NB4 (cell line): ENCODE measurements at places on chromosomes 4 and X.

- DNase-seq = no peak
Observed at GRCh38 chr4:40190019-40190418, 6.8 kb upstream of the RHOH start.

GRCh38 chr4:128449251-128449650 is 161.6 kb upstream of the PGRMC2 start:
- DNase-seq = no peak

DNA sequence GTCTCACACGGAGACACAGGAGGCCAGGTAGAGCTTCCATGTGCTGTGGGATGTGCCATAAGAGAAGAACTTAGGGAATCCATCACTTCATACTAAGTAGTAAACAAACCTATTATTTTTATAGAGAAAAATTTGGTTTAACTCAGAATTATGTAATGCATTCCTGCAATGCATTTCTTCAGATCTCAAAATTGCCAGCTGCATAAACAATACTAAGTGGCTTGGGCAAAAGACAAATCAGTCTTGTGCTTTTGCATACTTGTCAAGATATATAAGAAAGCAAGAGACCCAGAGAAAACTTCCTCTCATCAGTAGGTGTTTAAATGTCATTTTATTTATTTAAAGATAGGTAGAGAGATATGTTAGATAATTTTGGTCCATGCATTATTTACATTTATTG is 382.1 kb upstream of the CTSO start:
- DNase-seq = no peak

DNA sequence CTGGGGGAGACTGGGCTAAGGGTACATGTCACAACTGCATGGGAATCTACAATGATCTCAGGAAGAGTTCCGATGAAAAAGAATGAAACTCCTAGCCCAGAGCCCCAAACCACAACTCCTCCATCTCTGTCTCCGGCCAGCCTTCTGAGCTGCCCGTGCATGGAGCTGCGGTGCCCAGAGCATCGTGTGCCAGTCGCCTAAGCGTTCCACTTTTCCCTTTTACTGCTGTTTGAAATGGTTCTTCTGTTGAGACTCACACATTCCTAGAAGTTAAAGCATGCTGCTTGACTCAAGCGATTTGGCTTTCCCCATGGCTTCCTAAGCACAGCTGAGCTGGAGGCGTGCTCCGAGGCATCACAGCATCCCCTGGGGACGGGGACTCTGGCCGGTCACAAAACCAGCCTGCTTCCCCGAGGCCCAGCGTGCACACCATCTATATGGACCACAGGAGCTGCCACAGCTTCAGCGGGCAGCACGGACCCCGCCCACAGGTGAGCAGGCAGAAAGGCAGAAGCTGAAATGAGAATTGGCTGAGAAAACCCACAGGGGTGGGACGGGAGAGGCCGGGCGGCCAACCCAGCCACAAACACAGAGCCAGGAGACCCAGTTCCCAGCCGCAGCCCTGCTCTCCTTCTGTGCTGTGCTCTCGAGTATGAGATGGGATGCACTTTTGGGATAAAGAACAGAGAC is 5.0 kb downstream of the CCNQ start:
- DNase-seq = no peak

- DNase-seq = no peak
Observed at GRCh38 chr4:94979621-94980020, 221.9 kb downstream of the BMPR1B start.

DNA sequence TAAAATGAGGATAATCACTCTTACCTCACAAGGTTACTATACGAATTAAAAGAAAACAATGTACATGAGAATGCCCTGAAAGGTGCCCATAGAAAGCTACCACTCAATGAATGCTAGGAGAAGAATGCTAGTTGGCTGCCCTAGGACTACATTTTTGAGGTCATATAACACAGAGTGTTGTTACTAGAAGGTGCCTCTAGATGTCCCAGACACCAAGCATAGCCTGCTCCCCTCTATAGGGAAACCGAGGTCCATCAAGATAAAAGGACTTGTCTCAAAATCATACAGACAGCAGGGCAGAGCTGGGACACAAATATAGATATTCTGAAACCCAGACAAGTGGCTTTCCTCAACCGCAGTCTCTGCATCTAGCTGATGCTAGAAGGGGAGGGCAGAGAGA is 147.0 kb upstream of the ARHGEF9 start:
- DNase-seq = peak; percentile 7

DNA sequence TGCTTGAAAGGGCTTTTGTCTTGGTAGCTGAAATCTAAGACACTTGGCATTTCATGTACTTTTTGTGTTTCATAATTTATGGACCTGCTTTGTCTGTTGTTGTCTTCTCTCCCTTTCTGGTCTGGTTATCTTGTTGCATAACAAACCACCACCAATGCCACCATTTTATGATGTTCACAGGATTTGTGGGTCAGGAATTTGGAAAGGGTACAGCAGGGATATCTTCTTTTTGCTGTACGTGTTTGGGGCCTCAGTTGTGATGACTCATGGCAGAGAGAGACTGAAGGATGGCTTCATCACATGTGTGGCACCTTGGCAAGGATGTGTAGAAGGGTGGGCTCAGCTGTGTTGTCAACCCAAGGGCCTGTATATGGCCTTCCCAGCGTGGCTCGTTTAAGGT is 35.2 kb downstream of the KDM6A start:
- peak; percentile 32 for DNase-seq

DNA sequence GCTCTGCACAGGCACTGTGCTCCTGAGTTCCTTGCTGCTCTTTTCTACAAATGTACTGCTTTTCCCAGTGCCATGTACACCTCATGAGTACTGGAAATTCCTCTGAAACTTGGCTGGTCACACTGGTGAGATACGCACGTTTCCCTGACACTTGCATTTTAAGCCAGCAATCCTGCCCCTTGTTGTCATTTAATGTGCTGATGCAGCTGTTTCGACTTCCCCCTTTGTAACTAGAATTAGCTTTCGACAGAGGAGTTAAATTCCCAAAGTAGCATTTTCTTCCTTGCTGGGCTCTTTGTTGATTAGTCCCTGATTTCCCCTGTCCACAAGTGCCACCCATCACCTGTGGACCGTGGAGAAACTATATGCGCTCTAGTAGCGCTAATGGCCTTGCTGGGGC is 77.5 kb downstream of the IQCM start:
- DNase-seq = no peak

DNA sequence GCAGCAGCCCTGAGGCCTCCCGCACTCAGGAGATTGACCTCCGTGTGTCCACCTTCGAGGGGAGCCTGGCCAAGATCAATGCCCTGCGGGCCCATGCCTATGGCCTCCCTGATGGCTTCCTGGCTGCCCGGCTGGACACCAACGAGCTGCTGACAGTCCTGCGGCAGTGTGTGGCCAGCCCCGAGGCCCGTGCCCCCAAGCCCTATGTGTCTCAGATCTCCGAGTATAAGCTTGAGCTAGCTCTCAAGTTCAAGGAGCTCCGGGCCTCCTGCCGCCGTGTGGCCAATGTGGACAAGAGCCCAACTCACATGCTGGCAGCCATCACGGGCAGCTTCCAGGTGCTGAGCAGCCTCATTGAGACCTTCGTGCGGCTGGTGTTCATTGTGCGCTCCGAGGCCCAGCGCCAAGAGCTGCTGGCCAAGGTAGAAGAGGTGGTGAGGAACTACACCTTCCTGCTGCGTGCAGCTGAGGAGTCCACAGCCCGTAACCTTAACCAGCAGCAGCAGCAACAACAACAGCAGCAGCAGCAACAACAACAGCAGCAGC is 25.5 kb upstream of the PRPS1 start:
- no peak for DNase-seq

DNA sequence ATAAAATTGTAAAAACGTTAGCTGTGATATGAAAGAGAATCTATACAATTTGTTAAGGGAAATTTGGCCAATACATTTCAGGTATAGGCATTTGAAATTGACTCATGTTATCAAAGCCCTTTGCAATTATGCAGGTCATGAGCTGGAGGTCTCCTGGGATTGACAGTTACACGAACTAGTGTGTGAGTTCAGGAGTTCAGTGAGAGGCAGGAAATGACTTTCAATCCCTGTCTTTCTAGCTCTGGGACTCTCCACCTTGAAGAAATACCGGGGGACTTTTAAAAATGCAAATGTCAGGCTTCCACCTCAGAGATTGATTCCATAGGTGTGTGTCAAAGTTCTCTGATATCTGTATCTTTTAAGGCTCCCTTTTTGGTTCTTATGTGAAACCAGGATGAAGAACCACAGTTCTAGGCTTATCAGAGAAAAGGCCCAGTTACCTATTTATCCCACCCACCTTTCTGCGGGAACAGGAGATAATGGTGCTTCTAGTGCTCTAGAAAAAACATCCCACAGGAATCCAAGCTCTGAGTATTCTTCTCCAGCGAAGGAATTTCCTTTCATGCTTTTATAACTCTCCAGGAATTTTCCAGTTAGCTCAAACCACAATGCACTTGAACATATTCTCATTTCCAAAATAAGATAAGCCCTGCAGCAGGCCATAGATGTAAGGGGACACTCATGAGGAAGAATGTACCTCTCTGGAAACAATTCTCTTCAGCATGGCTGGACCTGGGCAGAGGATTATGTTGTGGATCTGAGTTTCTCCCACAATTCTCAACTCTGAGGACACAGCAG is 501.0 kb downstream of the IDS start:
- peak; percentile 3 for DNase-seq

DNA sequence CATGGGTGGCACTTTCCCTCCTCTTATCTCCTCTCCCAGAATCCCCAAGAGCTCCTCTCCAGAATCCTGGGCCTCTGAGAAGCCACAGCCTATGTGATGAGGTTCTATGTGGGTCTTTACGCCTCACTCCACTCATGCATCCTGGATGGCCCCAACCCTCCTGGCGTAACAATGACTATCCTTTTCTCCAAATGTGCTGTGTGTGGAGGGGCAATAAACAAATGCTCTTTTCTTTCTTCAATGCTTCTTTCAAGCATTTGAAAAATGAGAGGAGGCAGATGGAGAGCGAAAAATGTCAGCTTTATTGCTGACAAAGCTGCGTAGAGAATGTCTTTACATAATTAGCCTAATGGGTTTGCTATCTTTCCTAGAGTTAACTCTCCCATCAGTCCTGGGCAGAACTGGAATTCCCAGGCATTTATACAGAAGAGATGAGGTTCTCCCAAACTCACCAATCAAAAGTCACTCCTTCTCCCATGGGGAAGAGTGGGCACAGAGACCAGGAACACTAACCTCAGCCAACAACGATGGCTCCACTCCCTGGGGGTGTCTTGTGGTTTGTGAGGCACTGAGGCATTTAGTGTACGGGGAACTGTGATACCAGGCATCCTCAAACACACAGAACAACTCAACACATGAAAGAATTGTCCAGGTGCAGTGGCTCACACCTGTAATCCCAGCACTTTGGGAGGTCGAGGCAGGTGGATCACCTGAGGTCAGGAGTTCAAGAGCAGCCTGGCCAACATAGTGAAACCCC is 118.9 kb upstream of the SLC34A2 start:
- no peak for DNase-seq

DNA sequence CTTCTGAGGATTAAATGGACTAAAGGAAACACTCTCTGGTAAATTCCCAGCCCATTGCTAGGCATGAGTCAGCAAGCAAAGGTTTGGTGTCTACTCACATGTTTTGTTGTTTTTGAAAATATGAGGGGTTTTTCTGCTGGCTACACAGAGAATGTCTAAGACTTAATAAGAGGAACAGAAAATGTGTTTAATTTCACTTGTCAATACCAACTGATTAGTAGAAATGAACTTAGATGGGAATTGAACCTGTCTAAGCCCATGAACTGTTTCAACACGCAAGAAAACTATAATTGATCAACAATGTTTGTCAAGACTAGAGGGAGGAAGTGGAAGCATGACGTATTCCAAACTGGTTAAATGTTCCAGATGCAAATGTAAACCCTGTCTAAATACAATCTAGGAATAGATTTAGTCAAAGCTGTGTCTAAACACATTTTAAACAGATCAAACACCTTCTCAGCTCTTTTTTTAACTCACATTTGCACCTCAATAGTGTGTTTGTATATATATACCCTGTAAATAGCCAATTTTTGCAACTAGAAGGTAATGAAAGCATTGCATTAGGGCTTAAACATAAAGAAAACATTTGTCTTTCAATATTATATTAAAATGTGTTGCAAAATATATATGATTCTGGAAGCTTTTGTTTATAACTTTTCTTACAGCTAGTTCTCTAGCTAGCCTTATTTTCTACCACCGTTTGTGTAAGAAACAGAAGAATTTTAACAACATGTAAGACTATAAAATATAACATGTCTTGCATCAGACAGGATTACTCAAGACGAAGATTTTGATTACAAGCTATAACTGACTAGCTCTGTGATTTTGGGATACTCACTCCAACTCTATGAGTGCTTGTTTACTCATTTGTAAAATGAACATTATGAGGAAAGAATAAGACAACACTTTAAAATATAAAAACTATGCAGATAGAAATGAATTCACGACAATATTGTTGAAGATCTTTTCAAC is 607.8 kb downstream of the FSTL5 start:
- no peak for DNase-seq

GRCh38 chr4:90349636-90350035 is 222.4 kb downstream of the CCSER1 start:
- no peak for DNase-seq

DNA sequence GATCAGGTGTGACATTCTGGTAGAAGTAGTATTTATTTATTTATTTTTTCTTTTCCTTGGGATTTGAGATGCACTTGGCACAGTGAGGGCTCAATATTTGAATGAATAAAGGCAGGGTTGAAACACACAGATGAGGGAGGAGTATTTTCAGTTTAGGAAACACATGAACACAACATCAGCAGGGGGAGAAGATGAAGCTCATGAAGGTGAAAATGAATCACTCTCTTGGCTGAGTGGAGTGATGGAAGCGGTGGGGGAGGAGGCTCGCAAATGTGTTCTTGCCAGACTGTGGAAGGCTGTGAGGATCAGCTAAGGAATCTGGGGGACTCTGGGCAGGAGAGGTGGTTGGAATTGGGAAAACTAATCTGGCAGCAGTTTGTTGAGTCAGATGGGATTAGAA is 55.3 kb downstream of the ARHGAP10 start:
- no peak for DNase-seq

DNA sequence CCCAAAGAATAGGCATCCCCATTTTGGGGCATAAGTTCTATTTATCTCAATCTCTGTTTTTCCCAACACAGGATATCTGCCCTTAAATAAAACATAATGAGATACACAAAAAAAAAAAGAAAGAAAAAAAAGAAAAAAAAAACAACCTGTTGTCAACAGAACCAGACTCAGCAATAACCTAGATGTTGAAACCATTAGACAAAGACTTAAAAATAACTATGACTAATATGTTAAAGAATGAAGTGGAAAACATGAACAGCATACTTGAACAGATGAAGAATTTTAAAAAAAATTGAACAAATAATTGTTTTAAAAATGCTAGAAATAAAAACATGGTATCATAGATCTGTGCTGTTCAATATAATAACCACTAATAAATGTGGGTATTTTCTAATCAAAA is 93.4 kb upstream of the RXFP1 start:
- DNase-seq = no peak

DNA sequence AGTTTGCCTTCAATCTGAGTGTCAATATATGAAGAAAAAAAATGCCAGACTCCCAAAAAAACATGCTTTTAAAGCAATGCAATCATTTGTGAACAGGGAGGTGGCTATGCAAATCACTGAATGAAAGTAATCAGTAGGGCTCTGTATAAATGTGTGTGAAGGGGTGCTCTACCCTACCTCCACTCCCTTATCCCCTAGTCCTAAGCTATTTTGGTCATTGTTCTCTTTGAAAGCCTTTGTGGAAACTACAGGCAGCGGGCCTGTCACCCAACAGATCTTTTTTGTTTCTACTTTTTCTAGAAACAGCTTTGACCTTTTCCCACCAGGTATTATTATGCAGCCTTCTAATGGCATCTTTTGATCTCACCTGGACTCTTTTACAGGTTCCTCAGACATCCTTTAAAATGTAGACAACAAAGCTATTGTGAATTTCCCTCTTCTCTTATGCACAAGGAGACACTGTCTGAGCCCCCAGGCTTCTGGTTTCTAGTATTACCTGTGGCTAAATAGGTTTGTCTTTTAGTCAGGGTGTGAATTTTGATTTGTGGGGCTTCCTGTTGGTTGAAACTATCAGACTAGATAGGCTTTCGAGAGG is 9.2 kb downstream of the BOD1L1 start:
- DNase-seq = no peak
